ENCODE measurements at places on chromosomes 5 and 9.

- no peak for DNase-seq
These were observed 500.3 kb downstream of the ARHGEF28 start for GRCh38 chr5:74126294-74126693.

GRCh38 chr9:85478847-85479246 is 262.9 kb downstream of the AGTPBP1 start:
- no peak for DNase-seq

DNA sequence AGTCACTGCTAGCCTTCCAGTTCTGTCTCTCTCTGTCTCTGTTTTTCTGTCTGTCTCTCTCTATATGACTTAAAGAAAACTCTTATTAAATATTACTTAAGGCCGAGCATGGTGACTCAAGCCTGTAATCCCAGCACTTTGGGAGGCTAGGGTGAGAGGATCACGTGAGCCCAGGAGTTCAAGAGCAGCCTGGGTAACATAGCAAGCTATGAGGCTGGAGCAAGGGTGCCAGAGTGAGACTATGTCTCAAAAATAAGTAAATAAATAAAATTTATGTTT is 1.7 kb upstream of the GBGT1 start:
- DNase-seq = no peak

- no peak for DNase-seq
These were observed 40.3 kb downstream of the SLC28A3 start for GRCh38 chr9:84300271-84300670.

GRCh38 chr5:154444556-154445421 is 1.0 kb upstream of the SAP30L start:
- DNase-seq = no peak

GRCh38 chr5:68194386-68194785 is 21.2 kb upstream of the PIK3R1 start:
- no peak for DNase-seq

GRCh38 chr5:142322403-142322746 is 2.4 kb downstream of the SPRY4 start:
- no peak for DNase-seq

- DNase-seq = no peak
These were observed 214.4 kb upstream of the ACTBL2 start for GRCh38 chr5:57696825-57697570.

GRCh38 chr9:18495065-18495464 is 21.1 kb downstream of the ADAMTSL1 start:
- no peak for DNase-seq

DNA sequence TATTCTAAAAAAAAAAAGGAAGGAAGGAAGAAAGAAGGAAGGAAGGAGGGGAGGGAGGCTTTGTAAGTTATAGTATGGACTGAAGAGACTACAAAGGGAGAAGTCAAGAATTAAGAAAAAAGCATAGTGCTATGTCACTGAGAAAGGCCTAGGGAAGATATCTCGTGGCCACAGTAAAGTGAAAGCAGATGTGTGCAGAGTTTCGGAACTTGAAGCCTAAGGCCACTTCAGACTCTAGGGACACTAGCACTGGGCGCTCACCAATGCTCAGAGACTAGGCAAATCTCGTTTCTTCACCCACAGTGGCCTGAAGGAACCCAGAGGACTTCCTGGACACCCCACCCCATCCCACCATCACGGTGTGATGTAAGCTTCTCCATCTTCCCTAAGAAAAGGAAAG is 181.4 kb upstream of the TRPM3 start:
- DNase-seq = no peak

DNA sequence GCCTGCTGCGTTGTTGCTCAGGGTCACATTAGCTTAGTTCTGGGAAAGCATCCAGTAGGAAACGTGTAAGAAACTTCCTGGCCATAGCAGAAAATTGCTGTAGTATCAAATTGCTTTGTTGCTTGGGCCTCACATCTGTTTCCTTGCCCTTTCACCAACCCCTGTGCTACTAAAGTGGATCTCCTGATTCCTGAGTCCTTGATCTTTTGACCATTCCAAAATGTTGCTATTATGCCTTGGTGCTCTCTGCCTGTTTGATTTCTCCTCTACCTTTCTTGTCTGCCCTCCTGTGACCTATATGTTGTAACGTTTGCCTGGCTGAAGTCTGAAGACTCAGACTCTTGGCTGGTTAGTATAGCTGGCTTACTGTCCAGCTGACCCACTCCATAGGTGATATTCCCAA is 350.5 kb downstream of the ADGRV1 start:
- DNase-seq = no peak

GRCh38 chr5:140213370-140213983 is 38.5 kb downstream of the CYSTM1 start:
- no peak for DNase-seq

- DNase-seq = no peak
These were observed 131.8 kb downstream of the TAF11L14 start for GRCh38 chr5:17766031-17766430.

- DNase-seq = no peak
These were observed 706.0 kb upstream of the GRAMD2B start for GRCh38 chr5:125717209-125717608.

DNA sequence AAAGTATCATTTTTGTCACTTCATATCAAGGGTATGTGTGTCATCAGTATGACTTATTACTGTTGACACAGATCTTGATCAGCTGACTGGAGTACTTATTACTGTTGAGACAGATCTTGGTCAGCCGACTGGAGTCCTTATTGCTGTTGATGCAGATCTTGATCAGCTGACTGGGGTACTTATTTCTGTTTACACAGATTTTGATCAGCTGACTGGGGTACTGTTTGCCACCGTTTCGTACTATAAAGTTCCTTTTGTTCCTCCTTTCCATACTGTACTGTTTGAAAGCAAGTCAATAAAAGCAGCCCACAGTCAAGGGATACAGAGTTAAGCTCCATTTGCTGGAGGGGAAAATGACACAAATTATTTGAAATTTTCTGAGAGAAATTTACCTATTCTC is 347.3 kb downstream of the CDH12 start:
- DNase-seq = no peak

DNA sequence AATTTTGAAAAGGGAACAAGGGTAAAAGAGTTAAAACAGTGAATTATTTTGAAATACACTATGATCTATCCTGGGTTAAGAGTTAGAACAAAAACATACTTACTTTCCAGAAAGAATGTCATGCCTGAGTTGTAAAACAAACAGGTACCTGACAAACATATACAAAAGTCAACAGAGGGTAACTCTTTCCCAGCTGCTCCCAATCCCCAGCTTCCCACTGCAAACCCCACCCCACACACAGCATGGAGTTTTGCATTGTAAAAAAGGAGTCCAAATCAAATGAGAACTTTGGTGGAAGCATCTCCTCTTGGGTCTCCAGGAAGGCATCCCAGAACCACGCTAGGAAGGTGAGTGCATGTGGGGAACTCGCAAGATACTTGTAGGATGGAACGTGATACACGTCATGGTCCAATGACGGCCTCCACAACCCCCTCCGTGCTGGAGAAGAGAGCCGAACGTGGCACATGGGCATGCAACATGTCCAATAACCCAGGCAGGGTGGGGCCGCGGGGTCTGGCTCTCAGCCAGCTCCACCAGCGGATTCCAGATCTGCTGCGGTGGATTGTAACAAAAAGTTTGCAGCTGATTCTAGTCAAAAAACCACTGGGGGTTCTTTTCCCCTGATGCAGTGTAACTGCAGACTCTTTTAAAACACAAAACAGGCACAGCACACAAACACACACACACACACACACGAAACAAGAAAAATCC is 55.8 kb downstream of the EPB41L4B start:
- no peak for DNase-seq

GRCh38 chr5:35316611-35317274 is 86.5 kb upstream of the PRLR start:
- no peak for DNase-seq

DNA sequence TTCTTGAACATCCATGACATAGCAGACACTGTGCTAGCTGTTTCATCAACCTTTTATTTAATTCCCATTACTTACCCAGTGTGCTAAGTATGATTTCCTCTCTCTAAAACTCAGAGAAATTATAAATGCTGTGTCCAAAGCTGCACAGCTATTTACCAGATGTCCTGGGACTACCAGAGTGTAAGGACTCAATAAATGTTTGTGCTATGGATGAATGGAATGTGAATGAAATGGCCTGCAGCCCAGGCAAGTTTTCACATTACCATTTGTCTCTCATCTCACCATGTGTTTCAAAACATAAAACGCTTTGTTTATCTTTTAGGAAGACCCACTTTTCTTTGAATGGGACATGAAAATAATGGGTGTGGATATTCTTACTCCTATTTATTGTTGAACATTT is 96.2 kb downstream of the ARHGEF28 start:
- DNase-seq = no peak

All from T-helper 2 cell (primary cell).